ENCODE measurements at places on chromosomes 11 and 22.
A peak's percentile ranks its signal among the peaks of the same experiment; 100 is the strongest.

- no peak for DNase-seq
Observed at GRCh38 chr11:80838153-80838552, 1397.3 kb upstream of the TENM4 start.

DNA sequence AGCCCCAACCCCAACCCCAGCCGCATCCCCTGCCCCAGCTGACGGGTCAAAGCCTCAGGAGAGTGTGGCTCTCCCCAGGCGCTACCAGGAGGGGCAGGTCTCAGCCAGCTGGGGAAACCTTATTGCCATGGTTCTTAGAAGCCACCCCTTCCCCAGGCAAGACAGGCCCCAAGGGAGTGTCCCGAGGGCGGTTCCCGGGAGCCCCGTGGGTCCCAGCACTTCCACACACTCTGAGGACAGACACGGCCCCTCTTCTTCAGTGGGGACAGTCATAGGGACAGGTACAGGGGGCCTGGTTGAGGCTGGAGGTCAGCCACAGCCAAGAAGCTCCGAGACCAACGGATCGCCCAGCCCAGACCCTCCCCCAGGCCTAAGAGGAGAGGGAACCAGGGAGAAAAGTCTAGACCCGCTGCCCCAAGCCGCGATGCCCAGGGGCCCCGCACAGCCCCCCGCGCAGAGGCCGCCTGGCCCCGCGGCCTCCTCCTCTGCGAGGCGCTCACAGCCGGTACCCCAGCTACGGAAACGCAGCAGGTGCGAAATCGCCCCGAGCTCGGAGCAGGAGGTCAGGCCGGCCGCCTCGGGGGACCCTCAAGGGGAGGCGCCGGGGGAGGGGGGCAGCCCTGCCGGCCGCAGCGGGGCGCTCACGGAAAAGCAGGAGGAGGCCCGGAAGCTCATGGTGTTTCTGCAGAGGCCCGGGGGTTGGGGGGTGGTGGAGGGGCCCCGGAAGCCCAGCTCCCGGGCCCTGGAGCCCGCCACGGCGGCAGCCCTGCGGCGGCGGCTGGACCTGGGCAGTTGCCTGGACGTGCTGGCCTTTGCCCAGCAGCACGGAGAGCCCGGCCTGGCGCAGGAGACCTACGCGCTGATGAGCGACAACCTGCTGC lies 2.6 kb downstream of the KLHDC7B start:
- DNase-seq: no peak

DNA sequence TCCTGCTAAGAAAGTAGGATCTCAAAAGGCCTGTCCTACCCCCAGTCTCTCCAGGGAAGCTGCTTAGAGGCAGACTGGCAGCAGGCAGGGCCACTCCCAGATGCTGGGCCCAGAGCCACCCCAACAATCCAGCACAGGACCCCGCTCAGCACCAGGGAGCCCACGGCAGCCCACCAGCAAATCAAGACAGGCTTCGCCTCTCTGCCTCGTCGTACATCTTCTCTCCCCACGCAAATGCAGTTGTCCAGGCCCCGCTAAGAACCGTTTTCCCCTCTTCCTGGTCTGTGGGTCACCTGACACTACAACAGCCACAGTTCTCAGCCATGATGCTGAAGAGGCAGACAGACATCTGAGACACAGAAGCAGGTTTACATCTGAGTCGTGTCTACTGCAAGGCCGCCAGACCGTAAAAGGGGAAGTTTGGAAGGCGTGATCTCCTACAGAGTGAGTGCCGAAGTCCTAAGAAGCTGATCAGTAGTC lies 51.1 kb downstream of the IGSF9B start:
- no peak for DNase-seq

- DNase-seq: no peak
Observed at GRCh38 chr11:21723678-21724077, 469.2 kb upstream of the ANO5 start.

GRCh38 chr22:30245181-30245984 lies 1.2 kb downstream of the LIF start:
- no peak for DNase-seq

DNA sequence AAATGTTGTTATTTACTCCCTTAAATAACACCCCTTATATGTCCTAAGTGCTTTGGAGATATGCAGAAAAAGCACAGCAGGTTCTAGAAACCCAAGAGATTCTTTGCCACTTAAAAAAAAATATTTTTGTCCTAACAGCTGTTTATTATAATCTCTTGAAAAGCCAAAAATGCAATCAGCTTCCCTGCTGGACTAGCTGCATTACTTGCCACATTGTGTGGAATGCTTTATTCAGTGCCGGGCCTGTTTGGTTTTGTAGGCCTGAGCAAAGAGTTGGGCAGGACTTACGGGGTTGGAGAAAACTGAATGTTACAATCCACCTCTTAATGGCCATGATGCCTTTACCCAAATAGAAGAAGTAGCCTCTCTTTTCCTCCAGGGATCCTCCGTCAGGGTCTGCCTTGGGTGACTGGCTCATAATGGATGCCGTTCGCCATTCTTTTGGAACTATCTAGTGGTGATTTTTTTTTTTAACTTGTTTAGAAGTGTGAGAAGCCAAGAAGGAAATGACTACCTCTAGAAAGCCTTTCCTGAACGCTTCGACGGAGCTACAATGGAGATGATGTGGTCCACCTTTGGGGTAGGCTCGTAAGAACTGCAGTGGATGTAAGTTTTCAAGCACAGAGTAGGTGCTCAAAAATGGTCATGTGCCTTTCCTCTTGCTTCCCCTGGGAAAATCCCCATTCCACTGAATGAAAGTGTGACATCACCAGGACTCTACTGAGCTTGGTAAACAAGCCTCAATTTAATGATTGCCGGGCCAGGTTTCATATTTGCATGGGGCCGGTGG lies 241.3 kb upstream of the NCAM1 start:
- DNase-seq: no peak

DNA sequence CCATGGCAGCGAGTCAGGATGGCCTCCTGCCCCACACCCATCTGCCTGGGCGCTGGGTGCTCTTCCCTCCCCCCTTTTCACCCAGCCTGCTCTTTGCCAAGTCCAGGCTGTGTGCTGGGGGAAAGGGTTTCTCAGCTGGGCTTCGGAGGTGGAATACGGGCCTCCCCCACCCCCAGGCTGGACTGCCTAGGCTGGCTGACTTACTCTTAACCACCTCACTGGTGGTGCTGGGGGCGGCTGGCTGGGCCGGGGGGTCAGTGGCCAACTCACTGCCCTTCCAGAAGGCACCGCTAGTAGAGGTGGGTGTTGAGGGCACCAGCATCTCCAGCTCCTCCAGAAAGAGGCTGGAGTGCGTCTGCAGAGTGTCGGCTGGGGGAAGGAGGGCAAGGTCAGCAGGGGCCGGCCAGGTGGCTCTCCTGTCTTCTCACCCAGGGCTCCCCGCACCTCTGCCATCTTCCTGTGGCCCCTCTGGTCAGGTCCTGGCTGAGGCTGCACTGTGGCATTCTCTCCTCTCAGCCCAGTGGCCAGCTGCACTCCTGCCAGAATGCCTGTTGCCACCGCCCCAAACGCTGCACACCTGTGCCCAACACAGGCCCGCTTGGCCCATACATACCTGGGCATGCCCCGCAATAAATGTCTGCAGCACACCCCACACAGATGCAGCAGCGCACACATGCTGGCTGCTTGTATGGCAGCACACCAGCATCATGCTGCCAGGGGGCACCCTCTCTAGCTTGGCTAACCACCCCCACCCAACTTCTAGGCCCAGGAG lies 9.7 kb downstream of the PITPNM1 start:
- no peak for DNase-seq

DNA sequence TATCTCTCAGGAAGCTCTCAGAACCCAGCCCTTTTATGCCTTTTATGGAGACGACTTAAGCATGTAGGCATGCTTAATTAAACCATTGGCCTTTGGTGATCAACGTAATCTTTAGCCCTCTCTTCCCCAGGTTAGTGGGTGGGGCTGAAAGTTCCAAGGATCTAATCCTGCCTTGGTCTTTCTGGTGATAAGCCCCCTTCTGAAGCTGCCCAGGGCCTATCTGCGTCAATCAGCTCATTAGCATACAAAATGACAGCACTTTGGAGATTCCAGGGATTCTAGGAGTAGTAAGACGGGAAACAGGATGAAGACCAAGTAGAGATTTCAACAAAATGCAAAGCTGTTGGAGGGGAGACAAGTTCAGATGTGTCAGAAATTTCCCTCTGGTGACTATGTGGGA lies 3.1 kb downstream of the FAM118A start:
- DNase-seq: no peak

- no peak for DNase-seq
Observed at GRCh38 chr11:87239001-87239400, 201.3 kb downstream of the TMEM135 start.

GRCh38 chr11:32899438-32899837 lies 6.8 kb downstream of the QSER1 start:
- DNase-seq: no peak

DNA sequence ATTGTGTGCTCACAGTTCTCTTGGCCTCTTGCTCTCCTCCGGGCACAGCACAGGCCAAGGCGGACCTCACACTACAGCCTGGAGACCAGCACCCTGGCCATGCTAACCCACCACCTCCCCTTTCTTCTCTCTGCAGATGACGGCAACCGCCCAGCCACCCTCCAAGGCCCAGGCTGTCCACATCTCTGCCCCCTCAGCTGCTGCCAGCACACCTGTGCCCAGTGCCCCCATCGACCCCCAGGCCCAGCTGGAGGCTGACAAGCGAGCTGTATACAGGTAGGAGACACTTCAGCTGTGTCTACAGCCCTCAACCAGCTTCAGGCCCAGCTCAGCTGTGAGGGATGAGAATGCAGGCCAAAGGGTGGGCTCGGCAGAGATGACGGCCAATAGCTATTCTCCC lies 128.4 kb downstream of the FEZ1 start:
- no peak for DNase-seq

- no peak for DNase-seq
Observed at GRCh38 chr11:79265756-79266322, 175.0 kb downstream of the TENM4 start.

GRCh38 chr11:10455637-10456487 lies 798 bp downstream of the AMPD3 start:
- peak; percentile 76 for DNase-seq

GRCh38 chr22:44462246-44463010 lies 35.6 kb downstream of the RTL6 start:
- DNase-seq: no peak

DNA sequence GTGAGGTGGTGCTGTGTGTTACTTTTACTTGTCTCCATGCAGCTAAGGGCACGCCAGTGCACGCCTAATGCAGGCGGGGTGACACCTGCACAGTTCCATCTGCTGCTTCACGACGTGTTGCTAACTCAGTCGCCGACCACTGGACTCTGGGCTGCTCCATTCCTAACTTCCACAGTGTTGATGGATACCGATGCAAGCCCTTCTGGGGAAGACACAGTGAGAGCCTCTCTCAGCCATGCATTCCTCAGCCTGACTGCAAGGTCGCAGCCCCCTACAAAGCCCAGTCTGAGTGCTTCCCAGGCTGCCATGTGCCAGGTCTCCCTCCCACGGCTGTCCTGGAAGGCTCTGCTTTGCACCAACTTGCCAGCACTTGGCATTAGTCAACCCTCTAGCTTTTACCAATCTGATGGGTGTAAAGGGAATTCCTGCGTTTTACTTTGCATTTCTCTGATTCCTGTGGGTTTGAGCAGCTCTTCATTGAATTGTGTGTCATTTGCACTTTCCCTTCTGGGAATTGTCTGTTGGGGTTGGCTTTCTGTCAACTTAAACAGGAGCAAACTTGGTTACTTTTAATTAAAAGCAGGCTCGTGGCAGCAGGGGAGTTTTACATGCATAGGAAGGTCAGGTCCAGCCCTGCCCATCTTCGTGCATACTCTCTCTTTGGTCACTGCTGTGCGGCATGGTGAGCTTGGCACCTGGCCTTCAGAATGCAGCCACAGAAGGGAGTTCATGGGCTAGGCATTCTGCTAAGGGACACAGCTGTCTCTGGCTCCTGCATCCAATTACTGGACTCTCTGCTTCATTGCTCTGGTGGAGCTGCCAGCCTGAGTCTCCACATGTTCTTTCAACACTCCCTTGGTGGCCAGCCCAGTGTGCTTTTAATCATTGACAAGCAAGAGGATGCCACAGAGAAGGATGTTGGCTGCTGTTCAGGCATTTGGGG lies 34.6 kb upstream of the SHANK2 start:
- peak; percentile 98 for DNase-seq

DNA sequence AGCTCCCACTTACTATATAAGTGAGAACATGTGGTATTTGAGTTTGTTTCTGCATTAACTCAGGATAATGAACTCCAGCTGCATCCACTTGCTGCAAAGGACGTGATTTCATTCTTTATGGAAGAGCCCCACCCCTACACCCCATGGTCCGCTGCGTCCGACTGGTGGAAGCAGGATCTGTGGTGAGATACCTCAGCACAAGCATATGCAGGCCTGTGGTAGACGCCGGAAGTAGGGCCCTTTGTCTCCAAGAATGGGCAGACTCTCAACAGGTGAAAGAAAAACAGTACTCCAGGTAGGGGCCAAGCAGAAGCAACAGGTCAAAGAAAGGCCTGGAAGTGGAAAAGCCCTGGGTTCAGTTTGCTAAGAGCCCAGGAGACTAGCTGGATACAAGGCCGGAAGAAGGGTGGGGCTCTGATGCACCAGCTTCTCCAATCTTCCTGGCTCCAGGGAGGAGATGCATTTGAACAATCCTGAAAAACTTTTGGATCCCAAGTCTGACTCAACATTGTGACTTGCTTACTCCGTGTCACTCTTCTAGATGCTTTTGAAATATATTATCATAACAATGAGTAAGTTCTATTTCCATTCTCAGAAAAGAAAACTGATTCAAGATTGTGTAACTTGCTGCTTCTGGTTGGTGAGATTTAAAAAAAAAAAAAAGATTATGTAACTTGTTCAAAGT lies 30.4 kb downstream of the NEAT1 start:
- DNase-seq: peak; percentile 98

DNA sequence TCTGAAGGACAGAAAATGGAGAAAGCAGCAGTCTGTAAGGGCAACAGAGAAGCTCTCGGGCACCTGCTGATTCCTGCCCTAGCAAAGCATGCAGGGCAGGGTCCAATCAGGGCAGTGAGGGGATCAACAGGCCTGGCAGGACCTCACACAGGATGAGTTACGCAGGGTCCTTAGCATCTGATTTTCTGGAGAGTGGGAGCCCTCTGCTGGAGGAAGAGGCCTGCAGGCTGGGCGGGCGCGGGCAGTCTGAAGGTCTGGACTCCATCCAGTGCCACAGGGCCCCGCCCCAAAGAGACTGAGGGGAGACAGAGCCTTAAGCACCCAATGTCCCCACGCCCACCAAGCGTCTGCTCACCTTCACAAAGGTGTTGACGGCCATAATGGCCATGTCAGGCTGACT lies 28.9 kb downstream of the AP1B1 start:
- peak; percentile 62 for DNase-seq

DNA sequence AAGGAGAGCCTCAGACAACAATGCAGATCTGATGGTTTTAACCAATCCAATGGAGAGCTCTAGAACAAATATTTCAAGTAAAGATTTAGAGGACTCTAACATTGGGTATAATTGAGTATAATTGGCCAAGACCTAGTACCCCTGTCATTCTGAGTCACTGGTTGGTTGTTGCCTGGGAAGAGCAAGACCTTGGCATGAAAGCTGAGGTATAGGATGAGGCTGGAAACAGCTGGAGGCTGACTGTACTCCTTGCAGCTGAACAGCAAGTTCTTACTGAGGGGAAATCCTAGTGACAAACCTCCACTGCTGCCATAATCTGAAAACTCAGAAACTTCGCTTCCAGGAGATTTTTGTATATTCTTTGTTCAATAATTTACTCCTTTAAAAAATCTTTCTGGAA lies 54.3 kb upstream of the MUC15 start:
- DNase-seq: no peak

GRCh38 chr22:44616882-44617655 lies 84.9 kb upstream of the PRR5 start:
- DNase-seq: no peak

GRCh38 chr11:27218421-27219038 lies 144.5 kb downstream of the CCDC34 start:
- DNase-seq: peak; percentile 98

Data from fibroblast of skin of back (primary cell).